ENCODE measurements at places on chromosomes 1 and 21.

GRCh38 chr1:48530727-48531351 lies 58.8 kb upstream of the SPATA6 start:
- DNase-seq = no peak

DNA sequence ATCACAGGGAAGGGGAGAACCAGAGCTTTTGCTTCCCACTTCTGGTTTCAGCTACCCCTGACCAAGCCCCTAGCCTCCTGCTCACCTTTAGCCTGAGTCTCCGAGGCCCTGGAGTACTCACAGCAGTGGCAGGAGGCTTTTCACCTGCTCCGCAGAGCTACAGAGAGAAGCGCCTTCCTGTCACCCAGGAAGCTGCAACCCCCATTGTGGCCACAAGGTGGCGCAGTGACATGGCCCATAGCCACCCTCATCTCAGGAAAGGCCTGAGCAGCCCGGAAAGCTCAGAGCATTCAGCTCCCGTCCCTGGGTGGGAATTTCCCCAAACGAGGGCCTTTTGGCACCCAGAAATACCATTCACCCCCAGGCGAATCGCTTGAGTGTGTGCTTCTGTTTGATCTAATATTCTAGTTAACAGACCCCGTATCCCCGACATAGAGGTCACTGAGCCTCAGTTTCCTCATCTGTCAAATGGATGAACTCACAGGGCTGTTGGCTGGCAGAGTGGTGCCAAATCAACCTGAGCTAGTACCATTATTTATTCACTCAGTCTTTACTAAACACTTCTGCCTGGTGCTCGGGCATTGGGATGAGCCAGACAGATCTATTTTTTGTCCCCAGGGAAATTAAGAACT lies 25.3 kb downstream of the A3GALT2 start:
- peak; percentile 84 for DNase-seq

DNA sequence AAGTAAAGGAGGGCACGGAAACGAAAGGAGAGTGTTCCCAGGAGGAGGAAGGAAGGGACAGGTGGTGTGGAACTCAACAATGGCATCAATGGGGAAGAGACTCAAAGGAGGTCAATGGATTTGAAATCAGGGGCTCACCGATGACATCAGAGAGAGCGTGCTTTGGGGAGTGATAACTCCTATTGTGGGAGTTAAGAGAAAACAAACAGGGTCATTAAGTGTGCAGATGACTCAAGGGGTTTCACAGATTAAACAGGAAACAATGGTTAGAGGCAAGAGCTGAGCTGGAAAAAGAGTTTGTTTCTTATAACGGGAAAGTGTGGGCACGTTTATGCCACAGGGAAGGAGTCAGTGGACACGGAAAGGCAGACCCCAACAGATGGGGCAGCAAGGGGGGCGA lies 629.1 kb downstream of the SMYD3 start:
- no peak for DNase-seq

DNA sequence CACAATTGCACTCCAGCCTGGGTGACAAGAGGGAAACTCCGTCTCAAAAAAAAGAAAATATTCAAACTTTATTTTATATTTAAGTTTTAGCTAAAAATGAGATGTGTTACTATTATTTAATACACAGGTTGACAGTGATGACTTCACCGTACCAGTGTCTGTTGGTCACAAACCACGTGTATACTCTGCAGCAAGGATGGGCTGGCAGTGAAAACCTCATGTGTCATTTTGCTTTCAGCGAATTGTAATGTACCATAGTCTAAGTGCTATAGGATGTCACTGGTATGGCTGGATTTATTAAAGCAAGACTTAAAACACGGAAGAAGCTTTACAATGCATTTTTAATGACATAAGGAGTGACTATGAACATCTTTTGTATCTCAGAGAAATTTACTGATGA lies 28.1 kb upstream of the NHLH2 start:
- DNase-seq = no peak

GRCh38 chr21:45309069-45309986 lies 21.6 kb upstream of the POFUT2 start:
- no peak for DNase-seq

GRCh38 chr1:151854658-151855057 lies 1.1 kb upstream of the THEM5 start:
- no peak for DNase-seq
